ENCODE measurements at places on chromosomes 13 and 19.

GRCh38 chr13:112234131-112234875, 141.9 kb upstream of the SPACA7 start:
- DNase-seq: no peak

- DNase-seq: no peak
These were observed 1075.2 kb downstream of the PCDH9 start for GRCh38 chr13:66154976-66155375.

- no peak for DNase-seq
These were observed 36.7 kb downstream of the FAM124A start for GRCh38 chr13:51258612-51259548.

- no peak for DNase-seq
These were observed 13.1 kb upstream of the ZNF99 start for GRCh38 chr19:22797040-22797439.
